CD4-positive, CD25-positive, alpha-beta regulatory T cell (primary cell): ENCODE measurements at places on chromosomes 7 and 10. TPM values are rescaled to one million over a fixed set of nuclear protein-coding genes. Genes with fewer than 3 reads are reported as not detected.

DNA sequence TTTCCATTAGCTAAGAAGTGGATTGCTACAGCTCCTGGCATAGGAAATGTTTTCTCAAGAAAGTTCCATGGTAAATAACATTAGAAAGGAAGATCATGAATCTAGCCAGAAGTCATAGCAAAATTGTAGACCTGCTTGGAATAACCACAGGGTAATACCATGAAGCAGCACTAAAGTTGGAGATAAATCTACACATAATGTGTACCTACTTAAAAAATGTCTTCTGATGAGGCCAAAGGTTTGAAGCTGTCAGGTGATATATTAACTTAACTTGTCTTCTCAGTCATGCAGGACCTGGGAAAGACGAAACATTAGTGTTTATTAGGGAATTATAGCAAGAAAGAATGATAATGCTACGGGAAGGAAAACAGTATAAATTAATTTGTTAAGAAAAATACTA, 6.3 kb downstream of the CISD1 start:
- no peak overlapping the region for H3K4me3 ChIP-seq
- DNase-seq, result no peak
- no peaks in the 10 kb centered on the region for H3K27me3 ChIP-seq
- H3K27ac ChIP-seq, result no peak overlapping the region

- no peak overlapping the region for H3K27ac ChIP-seq
- H3K27me3 ChIP-seq, result no peaks in the 10 kb centered on the region
- DNase-seq, result no peak
- no peak overlapping the region for H3K4me3 ChIP-seq
- H3K36me3 ChIP-seq, result no peaks in the 10 kb centered on the region
Observed at GRCh38 chr7:40717242-40717641, 582.4 kb downstream of the SUGCT start.

DNA sequence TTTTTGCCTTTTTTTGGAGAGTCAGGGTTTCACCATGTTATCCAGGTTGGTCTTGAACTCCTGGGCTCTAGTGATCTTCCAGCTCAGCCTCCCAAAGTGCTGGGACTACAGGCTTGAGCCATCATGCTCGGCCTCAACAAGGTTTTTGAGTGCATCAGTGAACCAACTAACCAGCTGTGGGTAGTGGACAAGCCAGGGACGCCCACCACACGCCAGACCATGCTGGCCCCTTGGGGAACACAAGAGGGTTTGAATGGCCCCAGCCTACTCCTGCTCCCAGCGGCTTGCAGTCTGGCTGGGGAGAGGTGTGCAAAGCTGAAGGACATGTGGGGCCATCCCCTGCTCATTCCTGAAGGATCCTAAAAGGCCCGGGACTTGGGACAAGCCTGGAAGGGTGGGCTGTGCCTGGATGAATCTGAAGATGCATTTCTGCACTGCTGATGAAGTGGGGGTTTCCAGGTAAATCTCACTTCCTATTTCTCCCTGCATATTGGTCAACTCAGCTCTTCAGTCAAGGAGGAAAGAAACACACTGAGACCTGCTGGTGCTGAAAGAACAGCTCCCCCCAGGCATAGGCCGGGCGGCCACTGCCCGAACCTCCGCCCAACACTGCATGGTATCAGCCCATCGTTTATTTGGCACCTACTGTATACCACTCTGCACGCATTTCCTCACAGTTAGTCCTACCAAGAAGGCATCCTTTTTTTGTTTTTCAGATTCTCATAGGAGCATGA, 6.9 kb downstream of the MMD2 start:
- H3K27me3 ChIP-seq, result peaks cover 4% of the 10 kb centered on the region
- H3K4me3 ChIP-seq, result no peak overlapping the region
- no peak for DNase-seq
- H3K36me3 ChIP-seq, result no peaks in the 10 kb centered on the region

DNA sequence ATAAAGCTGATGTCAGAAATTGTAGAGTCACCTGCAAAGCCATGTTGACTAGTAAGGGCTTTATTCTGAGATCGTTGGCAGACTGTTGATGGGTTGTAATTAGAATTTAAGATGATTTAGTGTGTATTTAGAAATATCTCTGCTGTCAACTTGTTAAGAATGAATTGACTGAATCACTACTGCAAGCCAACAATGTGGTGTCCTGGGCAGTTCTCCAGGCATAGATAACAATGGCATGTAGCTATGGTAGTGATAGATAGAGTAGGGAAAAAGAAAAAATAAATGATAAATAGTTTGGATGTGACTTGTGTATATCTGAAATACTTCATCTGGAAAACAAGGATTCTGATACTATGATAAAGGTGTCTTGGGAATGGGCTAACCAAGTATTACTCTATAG, 640.2 kb downstream of the ARL4A start:
- no peaks in the 10 kb centered on the region for H3K4me1 ChIP-seq
- H3K36me3 ChIP-seq, result no peaks in the 10 kb centered on the region
- H3K4me3 ChIP-seq, result no peak overlapping the region
- H3K27me3 ChIP-seq, result no peaks in the 10 kb centered on the region
- no peak for DNase-seq
- no peak overlapping the region for H3K27ac ChIP-seq

- no peaks in the 10 kb centered on the region for H3K27me3 ChIP-seq
- H3K27ac ChIP-seq, result no peak overlapping the region
- no peaks in the 10 kb centered on the region for H3K4me1 ChIP-seq
- no peak for DNase-seq
Observed at GRCh38 chr7:32273297-32273696, 203.1 kb upstream of the PDE1C start.

DNA sequence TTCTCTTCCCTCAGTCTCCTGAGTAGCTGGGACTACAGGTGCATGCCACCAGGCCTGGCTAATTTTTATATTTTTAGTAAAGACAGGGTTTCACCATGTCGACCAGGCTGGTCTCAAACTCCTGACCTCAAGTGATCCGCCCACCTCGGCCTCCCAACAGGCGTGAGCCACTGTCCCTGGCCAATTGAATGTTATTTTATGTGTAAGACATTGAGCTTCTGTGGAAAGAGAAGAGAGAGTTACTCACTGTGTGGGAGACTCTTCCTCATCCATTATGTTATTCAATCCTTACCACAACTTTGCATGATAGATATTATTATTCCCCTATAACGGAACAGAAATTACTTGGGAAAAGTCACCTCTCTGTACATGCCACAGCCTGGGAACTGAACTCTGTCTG, 32.6 kb upstream of the MXI1 start:
- no peaks in the 10 kb centered on the region for H3K4me1 ChIP-seq
- no peak overlapping the region for H3K4me3 ChIP-seq
- DNase-seq, result no peak
- H3K27ac ChIP-seq, result no peak overlapping the region
- no peaks in the 10 kb centered on the region for H3K36me3 ChIP-seq

- no peak overlapping the region for H3K4me3 ChIP-seq
- no peaks in the 10 kb centered on the region for H3K27me3 ChIP-seq
- H3K4me1 ChIP-seq, result no peaks in the 10 kb centered on the region
- no peak overlapping the region for H3K27ac ChIP-seq
Observed at GRCh38 chr7:41573015-41573414, 129.9 kb downstream of the INHBA start.

GRCh38 chr7:28029051-28029450, 151.5 kb downstream of the JAZF1 start:
- no peak for DNase-seq
- no peaks in the 10 kb centered on the region for H3K27me3 ChIP-seq
- no peaks in the 10 kb centered on the region for H3K4me1 ChIP-seq
- H3K27ac ChIP-seq, result no peak overlapping the region

DNA sequence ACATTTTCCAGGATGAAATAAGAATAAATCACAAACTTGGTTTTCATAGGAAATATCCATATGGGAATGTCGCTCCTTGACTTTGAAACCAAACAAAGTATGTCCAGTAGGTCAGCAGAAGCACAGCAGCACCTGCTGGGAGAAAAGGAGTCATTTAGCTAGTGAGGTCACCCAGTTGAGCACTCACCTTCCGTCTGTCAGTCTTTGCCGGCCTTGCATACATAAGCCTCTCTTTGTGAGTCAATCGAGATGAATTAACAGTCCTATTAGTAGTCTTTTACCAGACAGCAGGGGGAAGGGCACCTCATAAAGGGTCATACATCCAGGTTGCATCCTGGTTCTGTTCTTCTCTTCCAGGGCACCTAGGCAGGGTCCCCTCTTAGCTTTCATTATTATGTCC, 232.5 kb upstream of the FZD1 start:
- no peak overlapping the region for H3K27ac ChIP-seq
- H3K36me3 ChIP-seq, result no peaks in the 10 kb centered on the region
- no peaks in the 10 kb centered on the region for H3K27me3 ChIP-seq
- H3K4me1 ChIP-seq, result no peaks in the 10 kb centered on the region
- DNase-seq, result no peak

DNA sequence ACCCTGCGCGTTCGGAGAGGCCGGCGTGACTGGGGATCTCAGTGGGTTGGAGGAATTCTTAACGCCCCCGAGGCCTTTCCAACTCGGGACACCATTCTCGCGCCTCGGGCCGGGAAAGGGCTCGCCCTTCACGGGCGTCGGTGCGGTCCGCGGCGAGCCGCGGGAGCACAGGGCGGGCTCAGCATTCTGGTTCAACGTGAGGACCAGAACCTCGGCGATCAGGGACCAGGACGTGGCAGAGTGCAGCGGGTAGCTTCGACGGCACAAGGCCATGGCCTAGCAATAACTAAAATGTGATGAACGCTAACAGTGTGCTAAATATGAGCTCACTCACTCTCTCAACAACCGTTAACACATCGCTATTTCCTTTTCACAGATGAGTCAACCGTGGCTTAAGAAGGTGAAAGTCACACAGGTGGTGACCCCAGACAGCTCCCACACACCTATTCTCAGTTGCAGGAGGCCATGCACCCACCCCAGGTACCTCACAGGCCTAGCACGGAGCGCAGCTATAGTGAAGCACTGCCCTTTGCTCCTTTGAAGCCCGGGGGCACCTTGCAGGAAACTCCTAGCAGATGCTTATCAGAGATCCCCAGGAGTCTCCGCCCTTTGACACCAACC, 4.5 kb upstream of the EMX2 start:
- no peaks in the 10 kb centered on the region for H3K4me1 ChIP-seq
- H3K27ac ChIP-seq, result no peak overlapping the region
- H3K4me3 ChIP-seq, result no peak overlapping the region

DNA sequence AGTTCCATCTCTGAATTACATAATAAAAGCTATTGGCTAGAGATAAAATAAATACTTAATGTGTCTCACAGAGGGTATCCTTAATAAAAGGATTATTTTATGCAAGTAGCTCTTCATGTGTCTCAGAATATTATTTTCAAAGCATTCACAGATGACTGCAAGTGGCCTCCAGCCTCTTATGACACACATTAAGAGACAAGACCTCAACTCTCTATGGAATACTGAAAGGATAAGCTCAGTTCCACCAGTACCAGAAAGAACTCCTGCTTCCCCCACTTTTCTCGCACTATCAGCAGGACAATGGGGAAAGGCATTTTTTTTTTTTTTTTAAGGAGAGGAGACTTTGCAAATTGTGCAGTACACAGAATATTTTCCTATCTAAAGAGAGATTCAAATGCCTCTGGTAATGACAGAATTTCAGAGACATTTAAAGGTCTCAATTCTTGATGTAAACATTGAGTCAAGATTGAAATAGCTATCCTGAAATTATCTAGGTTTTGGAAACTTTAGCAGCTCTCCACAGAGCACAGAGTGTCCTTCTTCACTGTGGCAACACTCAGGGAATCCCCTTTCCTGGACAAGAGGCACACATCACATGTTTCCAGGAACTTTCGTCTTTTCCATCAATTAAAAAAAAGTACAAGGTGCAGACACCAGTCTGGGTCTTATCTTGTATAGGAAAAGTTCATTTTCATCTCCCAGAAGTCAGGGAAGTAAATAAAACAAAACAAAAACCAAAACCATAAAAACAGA, 122.0 kb upstream of the ANK3 start:
- no peaks in the 10 kb centered on the region for H3K36me3 ChIP-seq
- H3K4me1 ChIP-seq, result no peaks in the 10 kb centered on the region
- DNase-seq, result no peak
- no peaks in the 10 kb centered on the region for H3K27me3 ChIP-seq
- H3K4me3 ChIP-seq, result no peak overlapping the region
- H3K27ac ChIP-seq, result no peak overlapping the region

DNA sequence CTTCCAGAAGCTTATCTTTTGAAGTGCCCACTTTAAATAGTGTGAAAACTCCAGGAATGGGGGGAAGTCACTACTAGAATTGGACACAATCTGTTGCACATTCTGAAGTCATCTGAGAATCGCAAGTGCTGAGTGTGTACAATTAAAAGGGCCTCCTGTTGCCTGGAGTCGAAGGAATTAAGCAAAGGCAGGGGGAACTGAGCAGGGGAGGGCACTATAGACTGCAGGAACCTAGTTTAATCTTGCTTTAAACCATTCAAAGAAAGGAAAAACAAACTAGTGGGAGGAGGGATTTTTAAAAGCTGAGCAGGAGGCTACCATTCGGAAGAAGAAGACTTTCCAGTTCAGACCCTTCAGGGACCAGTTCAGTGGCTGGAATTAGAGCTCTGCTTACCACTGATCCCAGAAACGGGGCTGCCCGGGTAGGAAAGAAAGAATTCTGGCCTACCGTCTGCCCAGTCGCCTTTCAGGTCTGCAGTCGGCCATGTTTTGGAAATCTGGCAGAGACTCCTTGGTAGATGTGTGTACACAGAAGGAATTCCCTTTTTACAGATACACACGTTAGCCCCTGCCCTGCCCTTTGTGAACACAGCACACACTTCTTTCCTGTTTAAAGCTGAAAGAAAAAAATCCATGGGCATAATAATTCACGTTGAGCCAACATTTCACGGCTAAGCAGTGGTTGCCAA, 610.6 kb upstream of the FOXK1 start:
- no peaks in the 10 kb centered on the region for H3K27me3 ChIP-seq
- no peak overlapping the region for H3K4me3 ChIP-seq
- H3K4me1 ChIP-seq, result no peaks in the 10 kb centered on the region
- H3K27ac ChIP-seq, result no peak overlapping the region
- DNase-seq, result no peak
- H3K36me3 ChIP-seq, result no peaks in the 10 kb centered on the region

DNA sequence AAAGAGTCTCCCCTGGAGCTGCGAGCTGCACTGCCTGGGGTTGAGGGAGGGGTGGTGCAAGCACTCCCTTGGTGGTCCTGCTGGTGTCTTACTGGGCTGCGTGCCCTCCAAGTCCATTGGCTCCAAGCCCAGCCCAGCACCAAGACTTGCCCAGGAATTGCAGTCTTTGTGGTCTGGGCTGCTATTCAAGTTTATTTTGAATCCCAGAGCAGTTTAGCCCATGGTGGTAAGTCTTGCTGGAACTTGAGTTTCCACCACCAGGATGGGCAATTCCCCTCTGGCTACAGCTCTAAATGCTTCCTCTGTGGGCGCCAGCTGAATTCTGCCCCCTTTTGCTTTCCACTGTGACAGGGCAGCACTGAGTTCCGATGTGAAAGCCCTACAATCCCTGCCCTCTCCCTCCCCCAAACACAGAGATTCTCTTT, 25.1 kb downstream of the GALNT11 start:
- H3K4me1 ChIP-seq, result no peaks in the 10 kb centered on the region
- no peak for DNase-seq
- no peak overlapping the region for H3K27ac ChIP-seq
- H3K27me3 ChIP-seq, result no peaks in the 10 kb centered on the region

The ZNF117 gene
- total RNA-seq, result 2.4 TPM

The CDHR3 gene
- 38.2 TPM for total RNA-seq

The CLCN1 gene
- total RNA-seq, result not detected

The LOXL4 gene
- not detected for total RNA-seq
